Left forelimb (tissue), 1 donor: ENCODE measurements at places on chromosomes 12 and 14.

- DNase-seq: no peak
Measured at GRCh38 chr14:55837467-55837866, 257.5 kb downstream of the KTN1 start.

DNA sequence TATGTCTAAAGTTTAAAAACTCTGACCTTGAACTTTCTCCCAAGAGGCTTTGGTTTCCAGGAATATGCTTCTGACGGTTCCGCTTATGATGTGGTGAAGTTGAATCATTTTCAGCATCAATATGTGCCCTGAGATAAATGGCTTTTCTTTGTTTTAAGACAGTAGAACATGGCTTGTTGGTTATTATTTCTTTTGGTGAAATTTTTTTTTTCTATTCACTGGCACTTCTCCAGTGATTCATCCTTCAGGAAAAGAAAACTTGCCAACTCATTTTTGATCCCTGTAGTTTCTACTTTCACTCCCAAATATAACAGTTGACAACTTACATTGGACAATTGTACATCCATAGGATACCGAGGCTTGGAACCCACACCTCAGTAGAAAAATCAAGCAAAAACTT, 1301.2 kb upstream of the FLRT2 start:
- DNase-seq: no peak

DNA sequence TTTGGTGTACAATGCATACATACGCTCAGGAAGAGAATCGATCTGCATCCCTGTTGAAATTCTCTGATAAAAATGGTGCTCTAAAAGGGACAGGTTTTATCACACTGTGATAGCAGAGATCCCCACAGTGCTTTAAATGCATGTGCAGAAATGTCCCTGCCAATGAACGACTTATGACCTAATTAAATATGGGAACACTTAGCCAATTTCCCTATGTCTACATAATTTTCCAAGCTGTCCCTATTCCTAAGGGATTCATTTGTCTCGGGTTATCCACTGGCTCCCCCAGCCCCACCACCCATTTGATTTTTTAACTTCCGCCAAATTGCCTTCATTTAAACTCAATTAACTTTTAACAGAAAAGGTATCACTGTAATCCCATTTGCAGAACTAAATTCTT, 284.6 kb downstream of the TMEM132D start:
- DNase-seq: no peak

DNA sequence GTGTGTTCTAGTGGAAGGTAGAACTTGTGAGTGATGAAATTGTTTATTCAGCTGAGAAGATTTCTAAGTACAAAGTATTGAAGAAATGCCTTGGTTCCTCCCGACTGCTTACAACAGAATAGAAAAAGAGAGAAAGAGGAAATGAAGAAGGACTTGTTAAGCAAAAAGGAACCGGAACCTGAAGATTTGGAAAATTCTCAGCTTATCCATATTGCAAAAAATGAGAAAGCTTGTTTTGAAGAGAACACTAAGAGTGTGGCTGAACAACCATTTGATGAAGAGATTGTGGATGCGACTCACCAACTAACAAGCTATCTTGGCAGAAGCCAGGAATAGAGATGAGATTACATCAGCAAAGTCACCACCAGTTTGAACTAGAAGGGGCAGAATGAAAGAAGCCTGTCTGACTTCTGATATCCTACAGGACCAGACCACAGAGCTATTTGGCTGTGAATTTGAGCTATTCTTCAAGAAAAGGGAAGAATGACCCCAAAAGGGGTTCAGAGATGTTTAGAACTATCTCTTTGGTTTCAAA, 15.1 kb downstream of the NDUFA9 start:
- no peak for DNase-seq

DNA sequence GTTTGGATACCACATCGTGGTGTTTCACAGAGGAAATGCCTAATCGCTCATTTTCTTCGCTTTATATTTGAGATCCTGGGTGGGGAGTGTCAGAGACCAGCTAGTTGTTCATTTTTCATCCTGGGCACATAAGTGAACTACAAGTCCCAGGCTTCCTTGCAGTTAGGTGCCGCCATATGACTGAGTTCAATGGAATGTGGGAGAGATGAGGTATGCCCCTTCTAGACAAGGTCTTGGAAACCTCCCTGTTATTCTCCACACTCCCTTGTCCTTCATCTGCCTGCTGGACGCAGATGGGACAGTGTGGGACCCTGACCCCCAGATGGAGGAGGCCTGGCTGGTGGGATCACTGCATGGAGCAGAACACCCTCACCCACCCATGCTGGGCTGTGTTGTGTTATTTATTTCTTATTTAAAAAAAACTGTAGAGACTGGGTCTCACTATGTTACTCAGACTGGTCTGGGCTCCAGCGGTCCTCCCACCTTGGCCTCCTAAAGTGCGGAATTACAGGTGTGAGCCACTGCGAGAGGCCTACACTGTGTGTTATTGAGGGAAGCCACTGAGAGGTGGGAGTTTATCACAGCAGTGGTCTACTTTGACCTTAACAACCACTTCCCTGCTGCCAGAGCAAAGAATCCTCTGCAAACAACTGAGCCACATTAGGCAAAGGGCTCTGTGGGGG, 42.9 kb upstream of the VRK1 start:
- no peak for DNase-seq

GRCh38 chr12:23640754-23641153, 308.7 kb downstream of the SOX5 start:
- DNase-seq: no peak

DNA sequence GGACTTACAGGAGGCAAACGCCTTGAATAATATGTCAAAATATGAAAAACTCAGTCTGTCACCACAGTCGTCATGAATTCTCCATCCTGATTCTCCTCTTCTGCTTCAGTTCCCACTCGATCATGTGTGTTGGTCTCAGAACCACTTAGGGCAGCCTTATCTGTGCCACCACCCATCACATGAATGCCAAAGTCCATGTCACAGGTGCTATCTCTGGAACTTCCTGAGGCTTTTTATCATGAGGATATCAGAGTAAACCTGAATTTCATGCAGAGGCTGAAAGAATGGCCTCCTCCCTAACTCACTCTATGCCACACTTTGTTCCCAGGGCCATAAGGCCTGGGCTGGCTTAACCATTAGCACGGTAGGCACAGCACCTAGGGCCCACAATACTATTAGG, 28.8 kb upstream of the MAP3K9 start:
- no peak for DNase-seq

GRCh38 chr12:103169-103981, 36.8 kb downstream of the IQSEC3 start:
- no peak for DNase-seq

DNA sequence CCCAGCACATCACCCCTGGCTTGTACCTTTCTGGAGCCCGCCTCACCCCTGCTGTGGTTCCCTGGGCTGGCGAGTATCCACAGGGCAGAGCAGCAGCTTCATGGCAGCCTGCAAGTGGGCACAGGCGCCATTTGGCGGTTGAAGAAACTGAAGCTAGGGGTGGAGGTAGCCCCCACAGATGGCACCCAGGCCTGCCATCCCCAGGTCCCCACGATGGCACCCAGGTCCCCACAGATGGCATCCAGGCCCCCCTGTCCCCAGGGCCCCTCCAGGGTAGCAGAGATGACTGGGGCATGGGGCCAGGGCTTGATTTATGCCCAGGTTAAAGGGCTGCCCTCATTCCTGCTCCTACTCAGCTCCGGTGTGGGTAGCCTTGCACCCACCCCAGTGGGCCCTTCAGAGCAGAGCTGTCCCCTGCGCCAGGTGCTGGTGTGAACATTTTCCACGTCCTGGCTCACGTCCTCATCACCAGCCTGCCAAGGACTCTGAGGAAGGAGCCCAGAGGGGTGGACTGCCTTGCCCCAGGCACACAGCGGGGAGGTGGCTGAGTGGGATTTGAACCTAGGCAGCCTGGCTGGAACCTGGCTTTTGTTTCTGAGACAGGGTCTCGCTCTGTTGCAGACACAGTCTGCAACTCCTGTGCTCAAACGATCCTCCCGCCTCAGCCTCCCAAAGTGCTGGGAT, 8.7 kb downstream of the MMP17 start:
- DNase-seq: no peak

- DNase-seq: no peak
Measured at GRCh38 chr12:75553398-75553797, 42.0 kb upstream of the KRR1 start.

GRCh38 chr12:47988073-47989022, 15.9 kb downstream of the COL2A1 start:
- DNase-seq: no peak

GRCh38 chr14:56057071-56057741, 61.0 kb upstream of the PELI2 start:
- no peak for DNase-seq

- peak; percentile 83 for DNase-seq
Measured at GRCh38 chr14:92951912-92952471, 29.0 kb downstream of the CHGA start.
